ENCODE measurements at places on chromosomes 4 and X. TPM values are rescaled to one million over a fixed set of nuclear protein-coding genes. Genes with fewer than 3 reads are reported as not detected.

- H3K36me3 ChIP-seq, result no peaks in the 10 kb centered on the region
- no peak overlapping the region for H3K27ac ChIP-seq
- no peak overlapping the region for H3K4me3 ChIP-seq
- no peaks in the 10 kb centered on the region for H3K4me1 ChIP-seq
- no peaks in the 10 kb centered on the region for H3K27me3 ChIP-seq
Measured at GRCh38 chr4:24121395-24122175, 231.7 kb upstream of the PPARGC1A start.

GRCh38 chrX:141375011-141375760 lies 132.9 kb upstream of the SPANXC start:
- no peaks in the 10 kb centered on the region for H3K4me1 ChIP-seq
- no peak for DNase-seq
- no peak overlapping the region for H3K27ac ChIP-seq
- H3K36me3 ChIP-seq, result no peaks in the 10 kb centered on the region
- H3K4me3 ChIP-seq, result no peak overlapping the region
- no peaks in the 10 kb centered on the region for H3K27me3 ChIP-seq

GRCh38 chr4:33890841-33891240 lies 2353.5 kb downstream of the ARAP2 start:
- H3K4me1 ChIP-seq, result no peaks in the 10 kb centered on the region
- no peaks in the 10 kb centered on the region for H3K36me3 ChIP-seq
- DNase-seq, result no peak
- no peak overlapping the region for H3K27ac ChIP-seq
- H3K4me3 ChIP-seq, result no peak overlapping the region
- H3K27me3 ChIP-seq, result no peaks in the 10 kb centered on the region

- H3K4me1 ChIP-seq, result no peaks in the 10 kb centered on the region
- H3K27me3 ChIP-seq, result no peaks in the 10 kb centered on the region
- no peak overlapping the region for H3K4me3 ChIP-seq
- DNase-seq, result no peak
- H3K36me3 ChIP-seq, result no peaks in the 10 kb centered on the region
Measured at GRCh38 chrX:31449081-31449480, 377.2 kb upstream of the FTHL17 start.

- no peaks in the 10 kb centered on the region for H3K4me1 ChIP-seq
- no peak overlapping the region for H3K4me3 ChIP-seq
- no peaks in the 10 kb centered on the region for H3K36me3 ChIP-seq
- no peaks in the 10 kb centered on the region for H3K27me3 ChIP-seq
- no peak for DNase-seq
- H3K27ac ChIP-seq, result no peak overlapping the region
Measured at GRCh38 chr4:74244049-74244448, 64.2 kb upstream of the EPGN start.

The DNAJB14 gene
- total RNA-seq, result 57.2 TPM
